Stimulated activated memory B cell treated with anti-CD40 and anti-IgM and Interleukin-4, amounts not matched to agents 10 μg/mL and 1 μg/mL and 100 μg/mL, for 72 hours (primary cell): ENCODE measurements at places on chromosomes 2 and 18.

- no peak for ATAC-seq
Observed at GRCh38 chr2:191929288-191929687, 82.4 kb upstream of the CAVIN2 start.

DNA sequence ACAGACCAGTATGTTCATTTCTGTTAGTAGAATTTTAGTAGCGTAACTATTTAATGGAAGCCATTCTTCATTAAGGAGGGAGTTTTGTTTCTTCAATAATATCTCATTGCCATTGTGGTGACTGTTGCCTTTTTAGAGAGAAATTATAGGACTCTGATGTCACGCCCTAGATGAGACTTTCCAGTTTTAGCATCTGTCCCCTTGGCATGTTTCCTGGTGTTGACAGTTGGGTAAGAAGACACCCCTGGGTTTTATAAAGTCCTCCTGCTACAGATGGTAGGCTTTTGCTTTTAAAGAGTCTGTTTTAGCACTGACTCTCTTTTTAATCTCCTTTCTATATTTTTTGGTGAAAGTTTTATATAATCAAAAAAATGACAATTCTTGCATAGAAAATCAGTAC is 41.9 kb downstream of the KCNJ3 start:
- no peak for ATAC-seq

DNA sequence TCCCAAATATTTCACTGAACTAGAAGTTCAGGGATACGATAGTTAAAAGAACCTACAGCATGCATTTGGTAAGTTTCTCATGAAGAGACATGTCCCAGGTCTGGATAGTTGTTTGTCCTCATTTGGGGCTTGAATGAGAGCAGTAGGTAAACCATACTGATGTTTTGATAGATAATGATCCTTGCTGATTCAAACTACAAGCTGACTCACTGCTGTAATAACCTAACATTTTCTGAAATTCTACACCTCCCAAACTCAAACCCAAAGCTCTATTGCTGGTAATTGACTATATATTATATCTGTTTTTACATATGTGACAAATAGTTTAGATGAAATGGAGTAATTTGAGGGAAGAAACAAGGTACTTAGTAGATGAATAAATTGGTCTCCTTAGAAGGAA is 154.1 kb upstream of the BOD1L2 start:
- no peak for ATAC-seq

- no peak for ATAC-seq
Observed at GRCh38 chr18:61173554-61173953, 159.7 kb upstream of the CDH20 start.

DNA sequence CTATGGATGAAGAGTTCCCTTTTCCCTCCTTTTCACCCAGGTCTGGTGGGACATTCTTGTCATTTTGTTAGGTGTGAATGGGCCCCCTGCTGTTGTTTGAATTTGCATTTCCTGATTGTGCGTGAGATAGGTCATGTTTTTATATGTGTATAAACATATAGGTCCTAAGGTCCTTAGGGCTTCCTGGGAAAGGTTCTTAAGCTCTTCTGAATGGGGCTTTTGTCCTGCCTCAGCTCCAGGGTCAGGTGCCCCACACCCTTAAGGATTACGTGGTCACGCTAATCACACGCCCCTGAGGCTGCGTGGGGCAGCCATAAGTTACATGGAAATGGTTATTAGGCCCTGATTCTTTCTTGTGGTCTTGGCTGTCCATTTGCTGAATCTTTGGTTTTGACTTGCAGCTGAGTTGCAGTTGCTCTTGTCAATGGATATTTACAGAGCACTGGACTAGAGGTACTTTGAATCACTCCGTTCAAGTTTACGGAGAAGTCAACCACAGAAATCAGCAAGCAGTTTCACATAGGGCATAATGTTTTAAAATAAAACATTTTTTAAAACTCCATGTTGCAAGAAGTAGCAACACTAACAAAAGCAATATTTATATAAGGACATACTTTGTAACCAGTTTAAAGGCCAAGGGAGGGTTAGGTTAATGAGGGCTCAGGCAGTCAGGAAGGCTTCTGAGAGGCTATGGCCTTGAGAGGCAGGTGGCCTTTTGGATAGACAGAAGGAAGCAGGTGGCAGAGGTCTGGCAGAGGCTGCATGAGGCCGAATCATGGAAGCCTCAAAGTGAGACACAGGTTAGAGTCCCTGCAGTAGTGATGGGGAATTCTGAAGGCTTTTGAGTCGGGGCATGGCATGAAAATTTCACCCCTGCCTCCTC is 24.2 kb downstream of the LIPG start:
- ATAC-seq = no peak

DNA sequence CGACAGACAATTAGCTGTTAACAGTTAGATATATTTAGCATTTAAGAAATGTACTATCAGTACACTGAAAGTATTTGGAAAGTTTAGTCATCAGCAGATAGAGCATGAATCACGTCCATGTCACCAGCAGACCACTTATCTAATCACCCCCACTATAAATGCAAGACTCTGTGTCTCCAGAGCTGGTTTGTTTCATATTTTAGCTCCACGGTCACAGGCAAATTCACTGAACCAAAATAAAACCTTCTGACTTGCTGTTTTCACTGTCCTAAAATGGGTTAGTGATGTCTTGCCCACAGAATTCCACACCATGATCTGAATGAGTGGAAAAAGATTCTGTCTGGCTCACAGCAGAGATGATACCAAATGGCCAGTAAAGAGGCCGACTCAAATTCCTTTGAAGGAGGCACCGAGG is 64.9 kb downstream of the CDH2 start:
- no peak for ATAC-seq

DNA sequence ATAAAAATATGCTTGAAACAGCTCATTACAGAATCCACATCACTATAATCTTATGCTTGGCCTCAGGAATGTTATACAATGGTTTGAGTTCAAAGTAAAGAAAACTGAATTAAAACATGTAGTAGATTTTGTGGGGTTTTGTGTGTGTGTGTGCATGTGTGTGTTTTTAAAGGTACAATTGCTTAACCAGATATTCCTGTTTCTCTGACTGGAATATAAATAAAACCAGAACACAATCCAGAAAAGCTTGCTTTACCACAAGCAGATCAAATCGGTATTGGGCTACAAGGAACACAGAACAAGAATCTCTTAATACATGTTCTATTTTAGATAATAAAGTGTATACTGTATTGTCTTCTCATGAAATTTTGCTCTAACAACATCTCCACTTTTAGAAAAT is 110.0 kb downstream of the TMEM247 start:
- ATAC-seq = no peak
